ENCODE measurements at places on chromosomes 13 and 19. TPM values are rescaled to one million over a fixed set of nuclear protein-coding genes. Genes with fewer than 3 reads are reported as not detected.

Gene CYP2A6
- 2,103 TPM for total RNA-seq

Gene BST2
- 156 TPM for total RNA-seq

Gene SPRY2
- 9.4 TPM for total RNA-seq

Gene PDX1
- not detected for total RNA-seq

Gene NLRP11
- total RNA-seq: 0.23 TPM

Gene LRRC8E
- 9.6 TPM for total RNA-seq

Gene AP1M2
- total RNA-seq: 0.35 TPM

- no peak for DNase-seq
Observed at GRCh38 chr19:44894052-44894400, 3.0 kb downstream of the TOMM40 start.

GRCh38 chr13:47332149-47332548 is 435.3 kb upstream of the HTR2A start:
- DNase-seq: no peak

DNA sequence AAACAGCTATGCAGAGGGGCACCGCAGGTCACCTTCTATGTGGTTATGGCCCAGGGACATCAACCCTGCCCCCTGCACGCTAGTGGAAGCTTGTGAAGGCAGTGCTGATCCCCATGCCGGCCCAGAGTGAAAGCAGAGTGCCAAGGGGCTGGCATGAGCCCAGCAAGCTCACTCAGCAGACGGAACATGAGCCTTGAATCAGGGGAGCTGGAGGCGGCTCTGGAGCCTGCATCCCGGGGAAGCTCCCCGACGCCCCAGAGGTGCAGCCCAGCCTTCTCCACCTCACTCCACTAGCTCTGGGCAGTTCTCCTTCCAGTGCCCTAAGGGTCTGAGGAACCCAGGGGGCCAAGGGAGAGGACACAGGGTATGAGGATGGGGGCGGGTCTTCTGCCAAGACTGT is 19.0 kb upstream of the ISYNA1 start:
- DNase-seq: no peak

DNA sequence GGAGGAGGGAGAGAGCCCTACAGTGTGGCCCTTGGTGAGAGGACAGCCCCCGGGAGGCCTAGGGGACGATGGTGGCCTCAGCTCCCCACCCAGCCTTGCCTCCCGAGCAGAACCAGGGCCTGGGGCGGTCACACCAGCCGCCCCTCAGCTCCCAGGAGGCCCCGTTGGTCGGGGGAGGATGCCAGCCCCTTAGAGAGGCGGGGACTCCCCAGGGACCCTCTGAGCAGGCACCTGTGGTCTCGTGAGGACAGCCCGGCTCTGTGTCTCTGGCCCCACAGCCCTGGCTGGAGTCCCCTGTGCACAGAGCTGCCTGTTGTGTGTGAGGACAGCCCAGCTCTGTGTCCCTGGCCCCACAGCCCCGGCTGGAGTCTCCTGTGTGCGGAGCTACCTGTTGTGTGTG is 158.8 kb downstream of the KDM4B start:
- DNase-seq: no peak

GRCh38 chr13:80612804-80613203 is 271.9 kb upstream of the SPRY2 start:
- DNase-seq: no peak

- DNase-seq: no peak
Observed at GRCh38 chr13:100138859-100139491, 50.1 kb downstream of the PCCA start.

- DNase-seq: no peak
Observed at GRCh38 chr19:28899703-28900102, 313.2 kb downstream of the UQCRFS1 start.

DNA sequence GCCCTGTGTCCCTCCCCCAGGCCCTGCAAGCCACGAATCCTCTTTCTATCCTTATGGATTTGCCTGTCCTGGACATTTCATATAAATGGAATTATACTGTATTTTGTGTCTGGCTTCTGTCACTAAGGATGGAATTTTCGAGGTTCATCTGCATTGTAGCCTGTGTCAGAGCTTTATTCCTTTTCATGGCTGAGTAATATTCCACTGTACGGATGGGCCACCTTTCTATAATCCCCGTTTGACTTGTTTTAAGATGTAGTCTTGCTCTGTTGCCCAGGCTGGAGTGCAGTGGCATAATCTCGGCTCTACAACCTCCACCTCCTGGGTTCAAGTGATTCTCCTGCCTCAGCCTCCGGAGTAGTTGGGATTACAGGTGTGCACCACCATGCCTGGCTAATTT is 3.9 kb upstream of the KDM4B start:
- no peak for DNase-seq

DNA sequence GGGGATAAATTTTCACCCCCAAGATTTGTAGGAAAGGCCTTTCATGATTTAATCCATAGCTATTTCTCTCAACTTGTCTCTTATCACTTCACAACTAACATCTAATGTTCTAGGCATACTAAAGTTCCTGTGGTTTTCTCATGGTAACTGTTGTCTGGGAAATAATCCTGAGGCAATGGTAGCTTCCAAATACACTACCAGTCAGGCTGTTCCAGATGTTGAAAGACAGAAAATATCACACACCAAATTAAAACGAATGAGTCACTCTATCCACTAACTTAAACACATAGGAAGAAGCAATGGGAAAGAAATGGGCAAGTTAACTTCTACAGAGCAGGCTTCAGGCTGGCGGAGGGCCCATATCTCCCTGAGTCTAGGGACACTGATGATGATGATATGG is 77.7 kb upstream of the MYO16 start:
- DNase-seq: no peak

Measured in right lobe of liver (tissue), 6 donors.